ENCODE measurements at places on chromosomes 5 and 9.

DNA sequence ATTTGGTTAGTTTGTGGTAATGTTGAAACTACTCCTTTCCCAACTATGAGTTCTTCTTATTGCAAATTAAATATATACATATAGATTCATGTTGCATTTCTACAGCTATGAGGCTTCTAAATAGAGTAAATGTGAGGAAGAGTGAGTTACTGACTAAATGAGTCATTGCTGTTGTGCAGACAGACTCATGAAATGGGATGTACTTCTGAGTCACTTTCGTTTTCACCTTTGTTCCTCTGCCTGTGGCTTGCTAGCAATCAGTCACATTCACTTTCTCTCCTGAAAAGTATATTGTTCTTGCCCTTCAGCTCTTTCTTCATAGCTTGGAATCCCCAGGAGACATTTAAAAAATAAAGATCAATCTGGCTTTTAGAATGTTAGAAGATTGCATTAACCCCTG lies 295.5 kb upstream of the SMC2 start:
- DNase-seq = no peak

DNA sequence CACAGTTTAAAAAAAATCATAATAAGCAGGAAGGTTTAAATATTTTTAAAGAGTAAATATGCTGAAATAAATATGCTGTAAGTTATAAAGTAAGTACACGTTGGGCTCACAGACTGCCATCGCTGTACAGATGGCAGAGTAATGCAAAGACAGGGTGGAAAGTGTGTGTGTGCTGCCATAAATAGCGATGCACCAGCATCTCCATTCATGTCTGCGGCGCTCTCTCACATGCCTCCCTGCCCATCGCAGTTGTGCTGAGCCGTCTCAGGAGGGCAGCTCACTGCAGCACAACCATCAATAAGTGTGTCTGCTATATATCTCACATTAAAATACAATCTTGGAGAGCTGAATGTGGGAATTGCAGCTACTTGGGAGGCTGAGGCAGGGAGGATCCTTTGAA lies 14.3 kb downstream of the MOCS2 start:
- DNase-seq = no peak

GRCh38 chr5:172588380-172588779 lies 52.7 kb upstream of the NEURL1B start:
- DNase-seq = no peak

DNA sequence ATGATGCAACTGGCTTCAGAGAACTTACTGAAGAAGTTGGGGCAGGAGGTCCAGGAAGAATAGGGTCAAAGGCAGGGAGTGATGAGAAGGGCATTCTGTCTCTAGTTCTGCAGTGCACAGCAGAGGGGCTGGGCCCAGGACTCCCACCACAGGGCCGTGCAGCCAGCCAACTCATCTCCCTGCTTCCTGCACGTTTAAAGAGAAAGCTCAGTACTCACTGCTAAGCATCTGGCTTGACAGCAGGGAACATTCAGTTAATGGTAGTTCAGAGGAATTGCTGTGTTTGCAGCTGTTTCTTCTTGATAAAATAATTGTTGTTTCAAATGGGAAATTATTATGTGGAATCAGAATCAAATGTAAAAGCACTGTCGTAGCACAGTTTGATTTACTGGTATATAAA lies 25.6 kb upstream of the SCAMP1 start:
- no peak for DNase-seq

DNA sequence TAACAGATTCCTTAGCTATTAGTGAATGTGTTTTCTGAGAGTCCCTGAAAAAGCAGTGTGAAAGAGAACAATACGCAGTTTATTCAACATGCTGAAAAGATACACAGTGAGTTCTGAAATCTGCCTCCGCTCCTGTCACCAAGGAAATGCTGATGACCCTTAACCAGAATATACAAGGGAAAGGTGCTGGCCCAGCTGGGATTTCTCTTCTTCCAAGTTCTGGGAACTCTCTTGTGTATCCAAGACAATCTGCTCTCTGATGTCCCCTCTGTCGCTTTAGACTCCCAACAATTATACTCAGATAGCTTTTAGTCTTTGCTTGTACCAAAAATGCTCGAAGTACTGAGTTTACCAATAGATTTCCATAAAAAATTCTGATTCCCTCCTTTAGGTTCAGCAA lies 214.9 kb downstream of the TMEM167A start:
- DNase-seq = no peak

DNA sequence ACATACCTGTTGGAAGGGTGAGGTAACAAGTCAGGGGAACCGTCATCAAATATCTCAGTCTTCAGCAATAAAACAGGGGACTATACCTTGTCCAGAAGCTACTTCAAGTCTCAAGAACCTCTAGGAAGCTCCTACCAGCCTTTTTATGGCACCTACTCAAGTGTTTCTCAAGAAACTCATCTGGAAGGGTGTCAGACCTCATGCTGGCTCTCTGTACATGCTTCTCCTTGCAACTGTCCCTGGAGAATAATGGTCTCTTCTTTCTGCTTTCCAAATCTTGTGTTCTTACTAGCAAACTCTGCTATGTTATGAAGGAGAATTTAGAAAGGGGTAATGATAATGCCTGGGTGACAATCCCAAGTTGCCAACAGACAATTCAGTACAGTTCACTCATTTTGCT lies 8.3 kb upstream of the PTAR1 start:
- DNase-seq = no peak

DNA sequence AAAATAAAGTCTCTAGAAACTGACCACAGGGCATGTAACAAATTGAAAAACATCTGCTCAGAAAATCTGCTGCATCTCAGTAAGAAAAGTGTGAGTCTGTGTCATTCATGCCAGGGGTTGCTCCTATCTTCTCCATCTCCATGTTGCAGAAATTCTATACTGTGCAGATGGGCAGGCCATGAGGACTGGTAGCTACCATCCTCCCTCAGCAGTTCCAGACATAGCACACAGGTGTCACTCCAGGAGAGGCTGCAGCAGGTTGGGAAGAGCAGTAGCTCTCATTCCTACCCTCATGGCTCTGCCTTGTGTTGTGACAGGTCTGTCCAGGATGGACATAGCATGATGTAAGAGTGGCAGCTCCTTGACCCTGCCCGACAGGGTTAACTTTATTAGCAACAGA lies 173.4 kb downstream of the NDUFS4 start:
- DNase-seq = peak; percentile 41

DNA sequence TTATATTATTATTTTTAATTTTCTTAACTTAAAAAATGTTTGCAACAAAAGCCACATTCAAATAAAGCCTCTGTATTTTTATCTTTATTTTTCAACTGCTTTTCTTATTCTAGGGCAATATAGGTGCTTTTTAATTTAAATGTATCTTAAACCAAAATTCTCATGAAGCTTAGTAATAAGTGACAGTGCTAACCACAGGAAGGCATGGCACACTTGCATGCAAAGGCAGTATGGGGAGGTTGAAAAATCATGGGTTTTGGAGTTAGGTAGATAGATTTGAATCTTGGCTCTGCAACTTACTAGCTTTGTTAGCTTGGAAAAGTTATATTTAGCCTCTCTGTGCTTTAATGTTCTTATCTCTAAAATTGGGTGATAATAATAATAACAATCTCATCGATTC lies 458.0 kb downstream of the DMAC1 start:
- no peak for DNase-seq

DNA sequence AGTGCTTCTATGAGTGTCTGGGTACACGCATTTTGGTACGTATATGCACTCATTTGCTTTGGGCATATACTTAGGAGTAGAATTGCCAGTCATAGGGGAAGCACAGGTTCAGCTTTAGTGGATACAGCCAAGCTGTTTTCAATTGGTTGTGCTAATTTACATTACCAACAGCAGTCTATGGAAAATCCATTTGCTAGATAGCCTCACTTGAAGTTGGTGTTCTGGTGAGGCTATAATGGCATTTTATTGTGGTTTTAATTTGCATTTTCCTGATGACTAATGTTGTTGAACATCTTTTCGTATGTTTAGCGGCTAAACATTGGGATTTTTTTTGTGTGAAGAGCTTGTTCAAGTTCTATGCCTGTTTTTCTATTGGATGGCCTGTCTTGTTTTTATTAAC lies 76.8 kb upstream of the ANKH start:
- DNase-seq = no peak

DNA sequence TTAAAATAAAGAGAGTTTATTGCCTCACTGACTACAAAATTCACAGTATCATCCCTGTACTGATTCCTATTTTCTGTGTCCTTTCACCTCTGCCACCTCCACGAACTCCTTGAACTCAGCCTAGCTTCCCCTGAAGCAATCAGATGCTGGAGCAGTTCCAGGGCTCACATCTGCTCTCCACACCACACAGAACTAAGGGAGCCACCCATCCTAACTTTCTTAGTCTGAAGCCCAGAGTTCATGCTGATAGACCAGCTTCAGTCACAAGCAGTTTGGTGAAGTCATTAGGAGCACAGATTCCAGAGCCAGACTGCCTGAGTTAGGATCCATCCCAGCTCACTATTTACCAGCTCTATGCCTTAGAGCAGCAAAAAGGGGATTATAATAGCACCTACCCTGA lies 15.6 kb upstream of the EPB41L4A start:
- DNase-seq = no peak

GRCh38 chr5:39080597-39081204 lies 6.5 kb upstream of the RICTOR start:
- DNase-seq = no peak

DNA sequence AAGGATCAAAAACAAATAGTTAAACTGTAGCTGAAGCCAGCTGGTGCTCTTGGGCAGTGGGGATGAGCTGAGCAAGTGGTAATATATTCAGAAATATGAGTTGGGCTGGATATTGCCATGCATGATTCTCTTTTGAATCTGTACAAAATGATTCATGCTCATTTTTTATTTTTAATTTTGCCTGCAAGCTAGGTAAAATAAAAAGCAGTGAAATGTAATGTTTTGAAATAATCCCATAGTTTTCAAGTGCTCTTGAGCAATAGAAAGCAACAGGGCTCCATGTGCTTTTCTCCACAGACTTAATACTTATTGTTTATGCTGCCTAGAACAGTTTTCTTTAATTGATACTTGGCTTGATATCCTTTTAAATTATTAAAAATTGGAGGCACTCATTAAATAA lies 489.3 kb downstream of the TLE4 start:
- no peak for DNase-seq

DNA sequence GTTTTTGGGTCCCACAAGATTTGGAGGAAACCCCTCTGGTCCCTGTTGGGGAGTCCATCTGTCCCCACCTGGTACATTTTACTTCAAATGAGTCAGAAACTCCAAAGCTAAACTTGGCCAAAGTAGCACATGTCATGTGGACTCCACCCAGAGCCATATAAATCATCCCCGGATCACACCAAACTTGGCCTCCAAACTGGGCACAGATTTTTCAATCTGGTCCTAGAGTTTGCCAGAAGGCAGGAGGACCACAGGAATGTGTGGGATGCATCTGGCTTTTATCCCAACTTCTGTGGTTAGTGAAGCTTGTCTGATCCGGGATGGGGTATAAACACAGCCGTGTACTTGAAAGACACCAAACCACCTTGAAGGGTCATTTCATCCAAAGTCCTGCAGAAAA lies 66.3 kb downstream of the MAT2B start:
- no peak for DNase-seq

GRCh38 chr5:129904102-129904666 lies at the start of gene CHSY3:
Gene CHSY3 (plus strand): TSS chr5:129904465.
- DNase-seq = peak; percentile 56

DNA sequence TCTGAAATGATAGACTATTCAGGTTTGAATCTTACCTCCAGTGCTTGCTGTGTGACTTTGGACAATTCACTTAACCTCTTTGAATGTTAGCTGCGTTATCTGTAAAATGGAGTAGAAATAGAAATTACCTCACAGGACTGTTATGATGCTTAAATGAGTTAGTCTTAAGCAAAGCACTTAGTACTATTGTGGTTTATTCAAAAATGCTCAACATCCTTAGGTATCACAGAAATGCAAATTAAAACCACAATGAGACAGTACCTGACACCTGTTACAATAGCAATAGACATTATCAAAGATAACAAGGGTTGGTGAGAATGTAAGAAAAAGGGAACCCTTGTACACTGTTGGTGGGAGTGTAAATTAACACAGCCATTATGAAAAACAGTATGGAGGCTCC lies 77.6 kb upstream of the FREM1 start:
- no peak for DNase-seq

DNA sequence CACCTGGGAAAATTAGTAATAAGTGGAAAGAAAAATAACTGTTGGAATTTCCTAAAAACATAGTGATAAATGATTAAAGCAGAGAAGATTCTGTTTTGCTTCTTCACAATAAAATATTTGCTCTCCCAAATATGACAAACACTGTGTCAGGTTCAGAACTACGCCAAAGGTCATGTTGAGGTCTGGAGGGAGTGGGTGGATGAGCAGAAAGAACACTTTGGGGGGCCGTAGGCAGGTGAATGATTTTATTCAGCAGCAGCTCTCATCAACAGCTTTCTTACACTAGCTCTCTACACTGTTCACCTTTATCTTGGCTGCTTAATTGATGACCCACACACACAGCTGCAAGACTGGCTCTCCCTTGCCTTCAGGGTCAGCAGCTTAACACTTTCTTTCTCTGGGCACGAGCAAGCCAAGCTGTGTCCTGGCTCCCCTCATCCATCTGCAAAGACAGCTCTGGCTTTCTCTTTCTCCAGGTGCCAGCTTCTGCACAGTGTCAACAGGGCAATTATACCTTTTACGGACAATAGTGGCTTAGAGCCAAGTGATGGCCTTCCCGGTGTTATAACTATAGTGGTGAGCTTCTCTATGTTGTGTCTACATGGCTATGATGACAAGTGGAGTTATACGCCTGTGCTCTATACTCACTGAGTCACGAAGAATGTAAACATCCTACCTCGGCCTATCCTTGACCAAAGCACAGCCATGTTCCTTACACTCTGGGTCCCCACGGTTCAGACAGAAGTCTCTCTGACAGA lies 18.9 kb upstream of the GPX8 start:
- DNase-seq = no peak

DNA sequence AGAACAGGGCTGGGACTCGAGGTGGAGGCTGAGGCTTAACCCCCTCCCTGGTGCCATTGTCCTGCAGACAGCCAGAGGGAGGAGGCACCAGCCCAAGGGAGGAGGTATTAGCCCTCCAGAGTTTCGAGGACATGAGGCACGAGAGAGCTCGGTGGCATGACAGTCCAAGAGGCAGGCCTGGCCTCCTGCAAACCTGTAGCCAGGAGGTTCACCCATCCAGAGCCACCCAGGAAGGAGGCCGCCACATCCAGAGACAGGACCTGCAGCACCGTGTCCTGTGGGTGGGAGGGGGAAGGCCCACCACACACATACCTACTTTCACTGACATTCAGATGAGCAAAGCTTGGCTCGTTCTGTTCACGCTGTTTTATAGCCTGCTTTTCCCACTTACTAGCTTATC lies 75.2 kb upstream of the ADAMTS2 start:
- DNase-seq = no peak

GRCh38 chr9:126550891-126551351 lies 62.8 kb upstream of the LMX1B start:
- no peak for DNase-seq

DNA sequence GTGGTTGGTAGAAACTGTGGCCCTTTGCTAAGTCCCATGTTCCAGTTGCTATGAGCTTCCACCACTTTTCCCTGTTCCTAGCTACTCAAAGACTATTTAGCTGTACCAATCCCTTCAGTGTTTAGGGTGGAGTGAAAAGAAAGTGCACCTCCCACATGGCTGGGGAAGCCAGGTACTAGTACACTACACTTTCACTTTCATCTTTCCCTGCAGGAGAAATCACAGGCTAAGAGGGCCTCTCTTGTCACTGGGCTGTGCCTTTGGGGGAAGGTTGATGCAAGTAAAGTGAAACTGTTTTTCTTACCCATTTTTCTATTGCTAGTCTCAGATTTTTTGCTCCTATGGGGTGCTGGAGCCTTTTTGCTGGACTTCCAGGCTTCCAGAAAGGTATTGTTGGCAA lies 33.5 kb upstream of the CKS2 start:
- DNase-seq = no peak

- no peak for DNase-seq
Observed at GRCh38 chr5:2310946-2311345, 428.2 kb upstream of the IRX4 start.

Data from NCI-H2171 (cell line).